ENCODE measurements at places on chromosomes 4 and X.

DNA sequence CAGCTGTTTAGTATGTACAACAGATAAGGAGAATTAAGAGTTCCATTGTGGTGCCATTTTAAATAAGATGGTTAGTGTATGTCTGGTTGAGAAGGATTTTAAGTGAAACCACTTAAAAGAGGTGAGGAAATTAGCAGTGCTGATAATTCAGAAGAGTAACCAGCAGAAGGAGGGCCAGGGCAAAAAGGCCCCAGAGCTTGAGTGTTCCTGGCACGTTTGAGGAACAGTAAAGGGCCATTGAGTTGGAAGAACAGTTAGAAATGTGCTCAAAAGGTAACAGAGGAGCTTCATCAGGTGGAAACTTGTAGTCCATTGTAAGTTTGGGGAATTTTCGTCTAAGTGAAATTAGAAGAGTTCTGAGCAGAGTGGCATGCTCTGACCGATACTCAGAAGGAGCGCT, 606.2 kb upstream of the ZFP42 start:
- no peak for DNase-seq

DNA sequence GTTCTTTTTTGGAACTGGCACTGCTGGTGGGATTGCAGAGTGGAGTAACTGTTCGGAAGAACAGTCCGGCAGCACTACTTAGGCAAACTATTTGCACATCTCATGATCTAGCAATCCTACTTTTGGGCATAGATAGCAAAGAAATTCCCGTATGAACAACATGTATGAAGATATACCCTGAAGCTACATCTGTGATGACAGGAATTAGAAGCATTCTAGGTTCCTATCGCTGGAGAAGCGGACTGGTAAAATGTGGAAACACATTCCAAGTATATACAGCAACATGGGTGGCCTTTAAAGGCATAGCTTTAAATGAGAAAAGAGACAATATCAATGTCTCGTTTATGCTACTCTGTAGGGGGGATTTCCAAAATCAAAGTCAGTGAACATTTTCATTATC, 3.1 kb downstream of the DCAF16 start:
- DNase-seq: no peak

DNA sequence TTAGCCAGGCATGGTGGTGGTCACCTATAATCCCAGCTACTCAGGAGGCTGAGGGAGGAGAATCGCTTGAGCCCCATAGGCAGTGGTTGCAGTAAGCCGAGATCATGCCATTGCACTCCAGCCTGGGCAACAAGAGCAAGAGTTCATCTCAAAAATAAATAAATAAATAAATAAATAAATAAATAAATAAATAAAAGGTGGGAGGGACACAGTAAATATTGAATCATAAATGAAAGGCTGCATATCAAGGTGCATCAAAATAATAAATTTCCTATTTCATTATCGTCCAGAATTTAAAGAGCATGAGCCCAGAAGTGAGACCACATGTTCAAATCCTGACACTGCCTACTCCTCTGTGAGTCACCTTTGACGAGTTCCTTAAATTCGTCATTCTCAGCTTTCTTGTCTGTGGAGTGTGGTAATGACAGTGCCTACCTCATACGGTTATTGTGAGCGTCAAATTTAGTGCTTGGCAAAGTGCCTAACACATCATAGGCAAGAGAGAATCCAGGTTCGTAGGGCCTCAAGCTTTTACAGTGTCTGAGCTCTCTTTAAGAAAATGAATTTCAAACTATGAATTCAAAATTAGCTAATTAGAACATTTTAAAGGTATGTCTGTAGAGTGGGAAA, 49.9 kb downstream of the IL15 start:
- DNase-seq: peak; percentile 51

DNA sequence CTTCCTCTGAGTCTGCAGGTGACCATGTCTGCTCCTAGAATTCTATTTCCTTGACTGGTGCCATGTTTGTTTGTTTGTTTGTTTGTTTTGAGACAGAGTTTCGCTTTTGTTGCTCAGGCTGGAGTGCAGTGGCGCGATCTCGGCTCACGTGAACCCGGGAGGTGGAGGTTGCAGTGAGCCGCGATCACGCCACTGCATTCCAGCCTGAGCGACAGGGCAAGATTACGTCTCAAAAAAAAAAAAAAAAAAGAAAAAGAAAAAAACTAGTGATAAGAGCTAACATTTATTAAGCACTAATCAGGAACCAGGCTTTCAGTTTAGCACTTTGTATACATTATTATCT, 7.2 kb downstream of the SAT1 start:
- no peak for DNase-seq

GRCh38 chr4:36394352-36394903, 113.0 kb downstream of the DTHD1 start:
- DNase-seq: no peak

DNA sequence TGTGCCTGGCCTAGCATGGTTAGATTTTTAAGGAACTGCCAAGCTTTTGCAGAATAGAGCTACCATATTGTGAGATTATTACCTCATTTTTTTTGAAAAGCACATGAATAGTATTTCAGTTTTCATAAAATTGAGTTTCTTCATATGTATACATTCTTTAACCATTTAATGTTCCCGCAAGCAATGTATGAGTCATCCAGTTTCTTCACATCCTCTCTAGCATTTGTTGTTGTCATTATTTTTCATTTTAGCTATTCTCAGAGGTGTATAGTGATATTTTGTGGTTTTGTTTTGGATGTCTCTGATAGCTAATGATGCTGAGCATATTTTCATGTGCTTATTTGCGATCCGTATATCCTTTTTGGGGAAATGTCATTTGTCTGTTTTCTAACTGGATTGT, 74.9 kb downstream of the GLUD2 start:
- no peak for DNase-seq

Measured in COR-L47 (cell line).